ENCODE measurements at places on chromosomes 13 and 19.
A peak's percentile ranks its signal among the peaks of the same experiment; 100 is the strongest.

- DNase-seq, result no peak
Observed at GRCh38 chr13:78655906-78656305, 3.0 kb downstream of the OBI1 start.

- DNase-seq, result no peak
Observed at GRCh38 chr13:25702386-25702785, 330.6 kb downstream of the ATP8A2 start.

DNA sequence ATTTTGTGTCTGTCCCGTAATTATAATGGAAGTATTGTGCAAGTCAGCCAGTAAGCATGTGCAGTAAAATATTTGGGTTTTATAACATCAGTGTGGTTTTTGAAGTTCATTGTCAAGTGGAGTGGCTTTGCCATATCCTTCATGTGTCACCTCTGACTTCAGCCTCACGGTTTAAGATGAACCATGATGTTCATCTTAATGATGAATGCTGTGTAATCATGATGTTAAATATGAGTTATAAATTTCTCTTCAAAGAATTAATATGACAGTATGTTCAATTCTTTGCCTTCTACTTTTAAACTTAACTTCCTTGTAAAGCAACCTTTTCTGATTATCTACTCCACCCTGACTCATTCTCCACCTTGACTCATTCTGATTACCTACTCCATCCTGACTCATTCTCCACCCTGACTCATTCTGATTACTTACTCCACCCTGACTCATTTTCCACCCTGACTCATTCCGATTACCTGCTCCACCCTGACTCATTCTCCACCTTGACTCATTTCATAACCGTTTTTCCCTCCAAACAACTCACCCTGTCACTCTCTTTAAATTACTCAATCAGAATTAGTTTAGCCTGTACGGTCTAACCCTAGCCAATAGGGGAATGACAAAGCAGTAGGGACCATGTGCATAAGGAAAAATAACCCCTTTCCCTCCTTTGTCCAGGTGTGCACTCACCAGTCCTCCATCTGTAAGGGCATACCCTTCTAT is 50.3 kb upstream of the ANKRD10 start:
- no peak for DNase-seq

- DNase-seq, result no peak
Observed at GRCh38 chr13:40486518-40487163, 179.8 kb downstream of the FOXO1 start.

DNA sequence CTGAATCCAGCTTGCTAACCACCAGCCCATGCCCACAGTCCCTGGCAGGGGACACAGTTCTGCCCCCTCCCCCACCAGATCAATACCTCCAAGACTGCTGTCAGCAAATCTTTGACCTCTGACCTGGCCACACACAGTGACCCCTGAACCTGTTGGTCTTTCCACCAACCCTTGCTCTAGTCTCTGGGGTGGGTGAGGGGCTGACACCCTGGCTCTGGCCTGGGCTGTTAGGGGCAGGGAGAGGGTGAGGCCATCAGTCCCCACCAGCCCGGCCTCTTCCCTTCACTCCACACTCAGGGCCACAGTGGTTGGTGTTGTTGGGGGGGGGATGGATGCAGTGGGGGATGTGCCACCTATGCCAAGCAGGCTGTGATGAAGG is 21.8 kb upstream of the SLC7A10 start:
- no peak for DNase-seq

- no peak for DNase-seq
Observed at GRCh38 chr19:33622809-33623511, 1.2 kb downstream of the CHST8 start.

DNA sequence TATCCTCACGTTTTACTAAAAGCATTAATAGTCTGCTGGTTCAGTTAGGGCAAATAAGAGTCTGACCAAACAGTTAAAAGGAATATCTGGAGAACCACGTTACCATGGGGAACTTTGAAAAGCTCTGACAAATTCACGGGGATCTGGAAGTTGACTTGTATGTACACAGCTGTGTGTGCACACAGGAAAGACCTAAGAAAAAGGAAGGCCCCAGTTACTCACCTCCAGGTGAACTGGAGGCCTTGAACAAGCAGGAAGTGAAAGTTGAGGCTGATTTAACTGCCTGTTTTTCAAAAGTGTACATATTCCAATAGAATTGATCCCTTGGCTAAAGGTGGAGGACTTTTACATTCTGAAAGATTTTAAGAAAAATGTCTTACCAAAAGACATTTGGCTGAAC is 1891.6 kb upstream of the PCDH20 start:
- DNase-seq, result no peak

- no peak for DNase-seq
Observed at GRCh38 chr13:42873081-42873480, 91.7 kb downstream of the FAM216B start.

GRCh38 chr13:112441779-112442310 is 65.7 kb downstream of the SPACA7 start:
- DNase-seq, result no peak

DNA sequence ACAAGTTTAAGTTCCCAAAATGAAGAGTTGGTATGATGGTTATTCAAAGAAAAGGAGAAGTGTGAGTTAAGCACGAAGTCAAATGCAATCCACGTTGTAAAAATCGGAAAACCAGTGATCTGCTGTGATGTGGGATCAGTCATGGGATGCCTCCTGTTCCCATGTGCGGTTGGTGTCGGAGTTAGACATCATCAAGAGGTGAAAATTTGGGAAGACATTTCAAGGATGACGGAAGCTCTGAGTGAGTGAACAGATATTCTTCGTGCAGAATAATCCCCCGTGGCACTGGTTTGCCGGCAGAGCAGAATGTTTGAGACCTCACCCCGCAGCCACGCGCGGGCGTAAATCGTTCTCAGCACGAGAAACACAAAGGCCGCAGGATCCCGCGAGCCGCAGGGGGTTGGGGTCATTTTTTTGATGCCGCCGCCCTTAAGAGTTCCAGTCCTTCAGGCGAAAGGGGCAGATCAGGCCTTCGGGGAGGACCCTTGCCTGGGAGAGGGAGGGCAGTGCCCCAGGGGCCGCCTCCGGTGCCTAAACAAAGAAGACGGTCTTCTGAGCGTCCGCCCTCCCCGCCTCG is 13.7 kb upstream of the SOX1 start:
- no peak for DNase-seq

GRCh38 chr13:64866331-64866730 is 2363.8 kb downstream of the PCDH9 start:
- DNase-seq, result no peak

DNA sequence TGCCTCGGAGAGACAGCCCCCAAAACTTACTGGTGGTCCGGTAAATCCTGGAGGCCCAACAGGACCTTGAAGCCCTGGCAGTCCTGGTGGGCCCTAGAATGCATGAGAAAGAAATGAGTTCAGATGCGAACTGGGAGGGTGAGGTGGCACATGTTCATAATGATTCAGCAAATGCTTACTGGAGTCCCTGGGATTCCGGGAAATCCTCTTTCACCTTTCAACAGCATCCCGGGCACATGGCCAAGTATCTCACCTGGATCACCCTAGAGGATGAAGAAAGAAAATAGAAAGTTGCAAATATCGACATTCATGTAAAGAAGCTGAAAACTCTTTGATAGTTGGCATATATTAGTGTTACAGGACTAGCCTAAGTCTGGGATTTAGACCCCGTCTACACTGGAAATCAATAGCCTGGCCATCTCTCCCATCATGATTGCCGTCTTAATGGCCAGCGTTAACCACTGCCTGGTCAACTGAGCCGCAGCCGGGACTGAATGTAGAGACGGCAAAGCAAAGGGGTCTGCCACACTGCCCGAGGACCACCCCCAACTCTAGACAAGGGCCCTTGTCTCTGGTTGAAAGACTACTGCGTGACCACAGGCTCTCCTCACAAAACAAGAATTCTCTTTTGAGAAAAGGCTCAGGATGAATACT is 96.9 kb downstream of the COL4A1 start:
- DNase-seq, result no peak

- DNase-seq, result no peak
Observed at GRCh38 chr19:34475026-34475974, 6.3 kb upstream of the WTIP start.

DNA sequence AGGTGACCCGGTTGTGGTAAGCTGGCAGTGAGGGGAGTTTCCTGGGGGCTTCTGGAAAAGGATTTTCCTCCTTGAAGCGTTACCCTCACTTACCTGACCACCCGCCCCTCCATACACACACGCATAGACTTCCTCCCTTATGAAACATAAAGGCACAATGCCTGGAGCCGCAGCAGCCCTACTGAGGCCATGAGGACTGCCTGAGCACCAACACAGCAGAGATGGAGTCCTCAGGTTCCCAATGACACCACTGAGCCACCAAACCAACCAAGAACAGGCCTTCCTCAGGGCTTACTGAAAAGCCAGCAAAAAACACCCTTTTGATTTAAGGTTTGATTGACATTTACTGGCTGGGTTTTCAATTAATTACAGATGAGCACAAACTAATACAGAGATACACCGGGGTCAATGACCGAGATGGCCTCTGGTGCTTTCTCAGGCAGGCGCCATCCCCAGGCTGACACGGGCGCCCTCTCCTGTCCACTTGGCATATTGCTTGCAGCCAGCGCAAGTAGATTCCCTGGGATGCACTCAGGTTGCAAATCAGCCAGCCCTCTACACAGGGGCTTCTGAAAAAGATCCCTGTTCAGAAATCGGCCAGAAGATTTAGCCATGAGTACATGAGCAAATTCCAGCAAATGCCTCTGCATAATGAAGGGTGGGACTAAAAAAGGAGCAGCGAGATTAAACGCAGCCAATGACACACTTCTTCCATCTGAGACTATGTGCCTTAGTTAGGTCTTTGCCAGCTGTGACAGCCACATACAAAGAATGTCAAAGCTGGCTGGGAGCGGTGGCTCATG is 14.8 kb downstream of the OPA3 start:
- DNase-seq, result peak; percentile 39

GRCh38 chr19:43741075-43741825 is 13.5 kb downstream of the SMG9 start:
- no peak for DNase-seq

DNA sequence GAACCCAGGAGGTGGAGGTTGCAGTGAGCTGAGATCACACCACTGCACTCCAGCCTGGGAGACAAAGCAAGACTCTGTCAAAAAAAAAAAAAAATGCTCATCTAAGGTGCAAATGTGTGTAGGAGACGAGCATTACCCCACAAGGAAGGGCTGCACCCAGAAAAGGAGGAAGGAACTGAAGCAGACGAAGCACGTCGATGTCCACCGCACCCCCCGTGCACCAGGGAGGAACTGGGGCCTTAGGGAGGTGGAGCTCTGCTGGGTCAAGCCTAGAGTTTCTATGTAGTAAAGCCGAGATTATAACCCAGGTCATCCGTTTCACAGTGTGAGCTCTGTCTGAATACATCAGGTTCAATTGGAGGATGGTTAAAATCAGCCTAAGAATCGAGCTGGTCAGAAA is 1.1 kb downstream of the VSTM1 start:
- peak; percentile 28 for DNase-seq

DNA sequence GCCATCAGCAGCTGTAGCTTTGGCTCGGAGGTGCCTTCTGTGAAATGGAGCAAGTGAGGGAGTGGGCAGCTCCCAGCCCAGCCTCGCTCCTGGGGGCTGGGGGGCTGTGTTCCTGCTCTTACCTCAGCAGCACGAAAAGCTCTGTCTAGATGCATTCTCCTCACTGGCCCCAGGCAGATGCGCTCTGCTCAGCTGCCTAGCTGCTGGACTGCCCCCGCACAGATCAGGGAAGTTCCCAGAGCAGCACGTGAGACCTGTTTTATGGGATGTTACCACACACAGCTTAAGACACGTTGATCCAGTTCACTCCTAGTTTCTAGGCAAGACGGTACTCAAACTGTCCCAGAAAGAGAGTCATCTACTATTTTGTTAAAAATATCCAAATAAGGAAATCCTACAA is 13.6 kb downstream of the LCP1 start:
- DNase-seq, result peak; percentile 69

DNA sequence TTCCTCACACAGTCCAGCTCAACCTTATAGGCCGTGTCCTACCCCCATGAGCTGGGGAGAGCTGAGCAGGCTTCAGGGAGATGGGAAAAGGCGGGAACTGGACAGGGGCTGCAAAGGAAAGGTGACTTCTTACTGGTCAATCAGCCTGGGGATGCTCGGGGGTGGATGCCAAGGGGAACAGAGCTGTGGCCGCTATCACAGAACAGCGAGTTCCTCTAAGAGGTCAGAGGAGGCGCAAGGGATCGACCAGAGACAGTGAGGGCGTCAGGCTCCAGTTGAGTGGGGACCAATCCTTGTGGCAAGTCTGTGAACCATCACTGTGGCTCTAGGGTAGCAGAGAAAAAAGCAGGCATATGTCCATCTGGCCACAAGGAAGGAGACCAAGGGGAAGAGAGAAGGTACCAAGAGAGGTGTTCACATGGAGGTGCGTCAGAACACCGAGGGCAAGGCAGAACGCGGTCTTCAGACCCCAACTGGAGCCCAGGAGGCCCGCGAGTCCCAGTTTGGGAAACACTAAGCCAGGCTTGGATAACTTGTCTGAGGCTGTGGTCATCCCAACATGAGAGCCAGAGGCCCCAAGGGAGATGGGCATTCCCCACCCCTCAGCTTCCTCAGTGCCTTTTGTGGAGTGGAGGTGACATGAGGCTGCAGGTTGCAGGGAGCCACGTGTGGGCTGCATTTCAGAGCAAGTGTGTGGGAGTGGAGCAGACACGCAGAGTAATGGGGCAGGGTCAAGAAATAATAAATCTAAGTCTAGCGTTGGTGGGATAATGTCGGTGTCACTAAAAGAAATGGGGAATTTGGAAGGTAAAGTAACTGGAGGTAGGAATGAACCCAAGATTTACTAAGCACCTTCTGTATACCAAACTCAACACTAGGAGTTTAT is 3.9 kb downstream of the F10 start:
- DNase-seq, result no peak

GRCh38 chr19:53466726-53467484 is 628 bp upstream of the ZNF813 start:
- no peak for DNase-seq

- no peak for DNase-seq
Observed at GRCh38 chr13:80962855-80963254, 621.9 kb upstream of the SPRY2 start.

- peak; percentile 42 for DNase-seq
Observed at GRCh38 chr19:28737021-28737895, 475.7 kb downstream of the UQCRFS1 start.

- DNase-seq, result no peak
Observed at GRCh38 chr19:43966079-43966694, 15.2 kb downstream of the ZNF221 start.

DNA sequence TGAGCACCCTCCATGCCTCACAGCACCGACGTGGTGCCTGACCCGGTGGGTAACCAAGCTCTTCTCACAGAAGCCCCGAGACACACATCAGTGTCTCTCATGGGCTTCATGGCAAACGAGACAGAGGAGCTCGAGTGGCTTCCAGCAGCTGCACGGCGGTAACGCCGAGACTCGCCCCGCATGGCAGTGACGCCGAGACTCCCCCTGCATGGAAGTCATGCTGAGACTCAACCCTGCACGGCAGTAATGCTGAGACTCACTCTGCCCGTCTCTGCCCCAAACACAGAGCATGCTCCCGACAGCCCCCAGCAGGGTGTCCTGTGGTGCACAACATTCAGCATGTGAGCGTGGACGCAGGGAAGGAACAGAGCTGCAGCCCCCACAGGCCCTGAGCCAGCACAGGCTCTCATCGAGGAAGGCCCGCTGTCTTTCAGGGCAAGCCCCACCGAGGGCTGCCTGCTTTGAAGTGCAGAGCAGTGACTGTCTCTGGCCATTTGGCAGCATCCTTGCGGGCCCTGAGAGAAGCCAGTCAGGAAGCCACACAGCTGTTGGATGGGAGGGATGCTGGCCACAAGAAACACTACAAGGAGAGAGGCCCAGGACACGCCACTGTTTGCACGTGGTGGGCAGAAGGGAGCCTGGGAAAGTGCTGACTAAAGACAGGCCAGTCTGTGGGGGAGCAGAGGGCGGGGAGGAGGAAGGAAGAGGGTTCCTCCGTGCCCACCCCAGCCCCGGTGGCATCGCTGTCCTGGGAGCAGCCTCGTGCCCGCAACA is 9.5 kb downstream of the GAS6 start:
- DNase-seq, result no peak

- DNase-seq, result no peak
Observed at GRCh38 chr13:74111399-74111798, 22.8 kb downstream of the KLF12 start.

Data from CD4-positive, alpha-beta T cell treated with Interferon alpha-2 for 1 hour (primary cell).